Activated naive CD4-positive, alpha-beta T cell treated with anti-CD3 and anti-CD28 coated beads, Interleukin-2, amount 50 U/mL, for 72 hours (primary cell): ENCODE measurements at places on chromosomes 4 and X. TPM values are rescaled to one million over a fixed set of nuclear protein-coding genes. Genes with fewer than 3 reads are reported as not detected.

Gene TCP11X2
- total RNA-seq = not detected

Gene TMPRSS11D
- not detected for total RNA-seq

Gene SHROOM2
- not detected for total RNA-seq

Gene JCHAIN
- 0.68 TPM for total RNA-seq

Gene EPGN
- total RNA-seq = not detected

Gene SLC26A1
- total RNA-seq = not detected

Gene IL9R
- 2.1 TPM for total RNA-seq

Gene INTS6L
- total RNA-seq = 26.0 TPM

Gene C4orf51
- total RNA-seq = not detected

Gene XAGE2
- total RNA-seq = not detected

Gene SEC24D
- total RNA-seq = 45.7 TPM
